Activated CD8-positive, alpha-beta memory T cell treated with anti-CD3 and anti-CD28 coated beads, Interleukin-2, amount 10 ng/mL, durations not matched to agents 7 days and 5 days (primary cell): ENCODE measurements at places on chromosomes 11 and 22. TPM values are rescaled to one million over a fixed set of nuclear protein-coding genes. Genes with fewer than 3 reads are reported as not detected.

- H3K27me3 ChIP-seq: peaks cover 10% of the 10 kb centered on the region
- no peak for DNase-seq
- no peaks in the 10 kb centered on the region for H3K4me1 ChIP-seq
- no peaks in the 10 kb centered on the region for H3K36me3 ChIP-seq
- H3K4me3 ChIP-seq: no peak overlapping the region
- H3K27ac ChIP-seq: no peak overlapping the region
Observed at GRCh38 chr11:16873289-16873688, 134.8 kb downstream of the C11orf58 start.

Gene APOL1
- 55.6 TPM for total RNA-seq

DNA sequence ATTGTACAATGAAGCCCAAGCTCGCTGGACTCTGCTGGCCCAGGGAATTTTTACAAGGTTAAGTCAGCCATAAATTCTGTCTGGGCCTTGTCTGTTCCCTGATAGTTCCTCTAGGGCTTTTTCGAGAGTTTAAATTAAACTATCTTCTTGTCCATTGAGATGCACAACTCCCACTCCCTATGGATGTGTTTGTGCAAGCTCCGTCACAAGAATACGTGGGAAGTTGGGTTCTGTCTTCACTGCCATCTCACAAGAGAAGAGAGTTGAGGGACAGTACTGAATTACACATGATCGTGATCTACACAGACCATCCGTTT, 153.6 kb upstream of the TTC12 start:
- no peak for DNase-seq
- no peaks in the 10 kb centered on the region for H3K27me3 ChIP-seq
- no peaks in the 10 kb centered on the region for H3K36me3 ChIP-seq
- no peak overlapping the region for H3K27ac ChIP-seq
- H3K4me3 ChIP-seq: no peak overlapping the region
- H3K4me1 ChIP-seq: no peaks in the 10 kb centered on the region

DNA sequence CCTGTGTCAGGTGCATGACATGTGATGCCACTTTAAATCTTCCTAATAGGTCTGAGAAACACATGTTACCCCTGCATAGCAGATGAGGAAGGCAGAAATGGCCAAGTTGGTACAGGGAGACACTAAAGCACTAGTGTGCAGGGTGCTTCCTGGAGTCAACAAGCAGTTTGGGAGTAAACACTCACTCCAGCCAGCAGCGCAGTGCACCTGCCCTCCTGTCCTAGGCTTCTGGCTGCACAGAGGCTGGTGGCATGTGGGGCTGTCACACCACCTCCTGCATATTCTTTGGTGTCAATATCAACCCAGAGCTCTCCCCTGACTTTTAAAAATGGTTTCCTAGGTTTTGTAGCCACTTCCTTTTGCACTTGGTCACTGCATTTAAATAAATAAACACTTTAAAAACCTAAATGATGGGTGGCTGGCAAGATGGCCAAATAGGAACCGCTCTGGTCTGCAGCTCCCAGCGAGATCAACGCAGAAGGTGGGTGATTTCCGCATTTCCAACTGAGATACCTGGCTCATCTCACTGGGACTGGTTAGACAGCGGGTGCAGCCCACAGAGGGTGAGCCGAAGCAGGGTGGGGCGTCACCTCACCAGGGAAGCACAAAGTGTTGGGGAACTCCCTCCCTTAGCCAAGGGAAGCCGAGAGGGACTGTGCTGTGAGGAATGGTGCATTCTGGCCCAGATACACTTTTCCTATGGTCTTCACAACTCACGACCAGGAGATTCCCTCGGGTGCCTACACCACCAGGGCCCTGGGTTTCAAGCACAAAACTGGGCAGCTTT, 33.5 kb downstream of the GAB4 start:
- H3K27me3 ChIP-seq: peaks cover 22% of the 10 kb centered on the region
- H3K36me3 ChIP-seq: no peaks in the 10 kb centered on the region
- H3K4me1 ChIP-seq: peaks cover 7% of the 10 kb centered on the region
- no peak overlapping the region for H3K27ac ChIP-seq

Gene MS4A6A
- total RNA-seq: not detected

Gene SART1
- total RNA-seq: 89.2 TPM

GRCh38 chr11:98600786-98601773, 419.7 kb upstream of the CNTN5 start:
- DNase-seq: no peak

Gene GUCY1A2
- not detected for total RNA-seq

GRCh38 chr11:105823495-105824033, 198.5 kb downstream of the MSANTD4 start:
- DNase-seq: no peak
- H3K27ac ChIP-seq: no peak overlapping the region
- no peaks in the 10 kb centered on the region for H3K4me1 ChIP-seq
- H3K27me3 ChIP-seq: no peaks in the 10 kb centered on the region
- H3K36me3 ChIP-seq: no peaks in the 10 kb centered on the region

DNA sequence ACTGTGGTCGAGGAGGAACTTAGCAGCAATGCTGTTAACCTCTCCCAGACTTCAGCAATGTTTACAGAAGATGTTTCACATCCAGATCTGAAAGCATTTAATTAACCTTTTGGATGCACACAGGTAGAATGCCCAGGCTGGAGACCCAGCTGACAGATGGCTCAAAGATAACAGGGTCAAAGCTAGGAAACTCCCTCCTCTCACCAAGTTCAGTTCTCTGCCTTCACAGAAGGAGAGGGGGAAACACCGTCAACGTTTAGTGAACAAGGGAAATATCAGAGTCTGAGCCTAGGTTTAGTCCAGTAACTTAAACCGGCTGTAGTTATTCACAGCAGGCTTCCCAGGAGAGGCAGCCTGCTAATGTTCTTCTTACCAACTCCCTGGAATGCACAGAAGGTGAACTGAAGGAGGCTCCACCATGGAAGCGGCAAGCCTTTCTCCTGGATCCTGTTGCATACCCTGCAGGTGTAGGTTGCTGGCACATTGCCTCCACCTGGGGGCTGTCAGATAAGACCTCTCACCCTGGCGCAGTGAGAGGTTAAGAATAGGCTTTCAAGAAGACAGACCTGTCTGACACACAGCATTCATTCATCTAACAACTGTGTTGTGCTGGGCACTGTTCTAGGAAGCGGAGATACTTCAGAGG, 23.5 kb upstream of the ANKK1 start:
- no peak overlapping the region for H3K4me3 ChIP-seq
- peaks cover 4% of the 10 kb centered on the region for H3K36me3 ChIP-seq
- H3K27ac ChIP-seq: no peak overlapping the region
- no peak for DNase-seq

DNA sequence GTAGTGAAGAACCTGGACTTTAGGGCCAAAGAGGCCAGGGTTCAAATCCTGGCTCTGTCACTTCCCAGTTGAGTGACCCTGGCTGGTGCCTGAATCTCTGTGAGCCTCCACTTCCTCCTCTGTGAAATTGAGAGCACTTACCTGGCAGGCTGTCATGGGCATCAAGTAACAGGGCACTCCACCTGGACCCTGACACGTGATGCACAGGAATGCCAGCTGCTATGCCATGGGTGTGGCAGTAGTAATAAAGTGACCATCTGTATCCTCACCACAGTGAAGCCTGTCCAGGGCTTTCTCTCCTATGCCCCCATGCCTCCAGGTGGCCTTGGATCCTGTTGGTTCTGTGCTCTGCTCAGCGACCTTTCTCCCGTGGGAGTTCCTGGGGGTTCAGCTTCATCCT, 29.8 kb upstream of the PPP6R3 start:
- DNase-seq: no peak
- H3K27ac ChIP-seq: no peak overlapping the region
- peaks cover 17% of the 10 kb centered on the region for H3K36me3 ChIP-seq
- H3K4me1 ChIP-seq: no peaks in the 10 kb centered on the region
- no peak overlapping the region for H3K4me3 ChIP-seq

GRCh38 chr11:69172674-69173073, 16.9 kb downstream of the SMIM38 start:
- no peaks in the 10 kb centered on the region for H3K4me1 ChIP-seq
- DNase-seq: no peak
- H3K4me3 ChIP-seq: no peak overlapping the region
- no peaks in the 10 kb centered on the region for H3K27me3 ChIP-seq
